Stimulated activated CD4-positive, alpha-beta T cell treated with anti-CD3 and anti-CD28 coated beads, Interleukin-1b, Interleukin-23, amount 100 ng/mL, for 48 hours (primary cell): ENCODE measurements at places on chromosomes 11 and 22.

GRCh38 chr11:94224078-94224477 is 80.3 kb upstream of the IZUMO1R start:
- no peak for DNase-seq

DNA sequence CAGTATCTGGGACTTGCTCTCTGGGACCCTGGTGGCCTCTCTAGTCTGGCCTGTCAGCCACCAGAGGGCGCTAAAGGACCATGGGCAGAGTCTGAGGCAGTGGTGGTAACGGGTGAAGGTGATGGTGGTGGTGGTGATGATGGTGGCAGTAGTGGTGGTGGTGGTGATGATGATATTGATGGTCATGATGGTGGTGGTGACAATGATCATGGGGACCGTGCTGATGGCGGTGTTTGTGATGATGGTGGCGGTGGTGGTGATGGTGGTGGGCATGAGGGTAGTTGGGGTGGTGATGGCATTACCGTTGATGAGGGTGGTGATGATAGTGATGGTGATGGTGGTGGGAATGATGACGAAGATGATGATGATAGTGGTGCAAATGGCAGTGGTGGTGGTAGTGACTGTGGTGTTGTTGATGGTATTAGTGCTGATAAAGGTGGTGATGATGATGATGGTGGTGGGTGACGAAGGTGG is 16.0 kb downstream of the TRPM5 start:
- DNase-seq, result peak; percentile 85

- DNase-seq, result no peak
Observed at GRCh38 chr22:27846910-27847309, 45.4 kb upstream of the MN1 start.

GRCh38 chr22:45777046-45777851 is 105.6 kb downstream of the ATXN10 start:
- DNase-seq, result no peak

- DNase-seq, result no peak
Observed at GRCh38 chr11:133829566-133829965, 15.7 kb downstream of the SPATA19 start.

DNA sequence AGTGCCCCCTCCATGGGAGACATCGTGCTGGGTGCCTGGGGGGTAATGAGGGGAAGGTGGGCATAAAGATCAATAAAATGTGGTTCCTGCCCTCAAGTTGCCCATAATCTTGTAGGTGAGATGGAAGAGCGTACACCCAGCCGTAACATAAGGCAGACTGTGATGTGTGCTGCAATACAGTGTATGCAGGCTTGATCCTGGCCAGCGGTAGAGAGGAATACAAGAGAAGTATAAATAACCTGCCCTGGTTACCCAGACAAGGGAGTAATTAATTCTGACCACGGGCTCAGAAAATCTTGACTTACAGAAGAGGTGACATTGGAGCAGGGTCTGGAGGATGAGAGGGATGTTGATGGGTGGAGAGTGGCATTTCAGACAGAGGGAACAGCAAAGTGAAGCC is 43.7 kb downstream of the TECTA start:
- no peak for DNase-seq

GRCh38 chr11:7448201-7448600 is 37.1 kb upstream of the OLFML1 start:
- DNase-seq, result no peak
